ENCODE measurements at places on chromosomes 7 and 10. TPM values are rescaled to one million over a fixed set of nuclear protein-coding genes. Genes with fewer than 3 reads are reported as not detected.

The ZPBP gene
- total RNA-seq, result not detected

The ECD gene
- total RNA-seq, result 15.3 TPM

The CFAP58 gene
- total RNA-seq, result 1.1 TPM

The PLEKHS1 gene
- total RNA-seq, result not detected

The ABCB1 gene
- total RNA-seq, result 4.5 TPM

The ANKRD22 gene
- not detected for total RNA-seq

The TDRD1 gene
- 4.0 TPM for total RNA-seq

The EVX1 gene
- not detected for total RNA-seq

The SFRP5 gene
- total RNA-seq, result 2.5 TPM

The ZNF503 gene
- 6.0 TPM for total RNA-seq

The TMEM213 gene
- not detected for total RNA-seq

The PTEN gene
- total RNA-seq, result 54.6 TPM

The HMX3 gene
- not detected for total RNA-seq

The RASSF4 gene
- total RNA-seq, result 91.5 TPM

The COL17A1 gene
- total RNA-seq, result 0.43 TPM

The STEAP2 gene
- 10.8 TPM for total RNA-seq

The DPYSL4 gene
- total RNA-seq, result 24.9 TPM

The MGAM2 gene
- 0.11 TPM for total RNA-seq

The ELFN1 gene
- 10.7 TPM for total RNA-seq

The NCF1 gene
- total RNA-seq, result 4.2 TPM

The SH2D4B gene
- not detected for total RNA-seq

The LLCFC1 gene
- not detected for total RNA-seq

The IL6 gene
- 0.60 TPM for total RNA-seq

The HKDC1 gene
- total RNA-seq, result not detected

The GATA3 gene
- total RNA-seq, result 1.3 TPM

The PPP1R9A gene
- 21.9 TPM for total RNA-seq

The AOAH gene
- total RNA-seq, result 1.9 TPM

The MYL10 gene
- total RNA-seq, result not detected

The EIF4EBP2 gene
- 91.6 TPM for total RNA-seq

The FRMPD2 gene
- not detected for total RNA-seq

All from Right ventricle myocardium inferior (tissue), 1 donor.